ENCODE measurements at places on chromosomes 7 and 10.
A peak's percentile ranks its signal among the peaks of the same experiment; 100 is the strongest.

- peak; percentile 48 for DNase-seq
Observed at GRCh38 chr7:152759949-152760853, 649 bp downstream of the ACTR3B start.

GRCh38 chr7:98119256-98119918, 12.7 kb downstream of the LMTK2 start:
- DNase-seq = peak; percentile 70

DNA sequence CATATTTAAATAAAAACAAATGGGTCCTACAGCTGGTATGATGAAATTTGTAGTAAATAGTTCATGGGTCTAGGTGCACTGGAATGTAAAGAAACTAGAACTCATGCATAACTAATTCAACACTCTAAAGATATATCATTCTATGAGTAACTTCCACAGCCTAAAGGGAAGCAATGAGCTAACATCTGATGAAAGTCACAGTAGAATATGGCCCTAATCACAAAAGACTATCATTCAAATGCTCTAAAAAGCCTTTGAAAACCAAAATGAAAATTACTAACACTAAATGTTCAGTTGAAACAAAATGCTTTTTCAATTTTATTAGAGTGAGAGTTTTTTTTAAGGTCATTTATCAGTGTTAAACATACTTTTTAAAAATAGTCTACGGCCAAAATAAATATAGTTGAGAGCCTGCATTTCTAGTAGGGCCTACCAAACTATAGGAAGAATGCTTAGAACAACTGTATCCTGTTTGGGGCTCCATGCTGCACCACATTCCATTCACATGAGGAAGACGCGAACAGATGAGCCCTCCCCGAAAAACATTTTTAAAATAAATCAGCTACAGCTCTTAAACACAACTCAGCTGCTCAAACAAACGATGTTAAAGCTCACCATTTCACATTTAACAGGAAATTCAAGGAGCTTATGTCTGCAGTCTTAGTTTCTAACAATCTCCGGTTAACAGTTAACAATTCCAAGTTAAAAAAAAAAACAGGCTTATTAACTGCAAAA, 134.5 kb downstream of the NRBF2 start:
- peak; percentile 58 for DNase-seq

- DNase-seq = no peak
Observed at GRCh38 chr7:151116603-151117440, 30.5 kb downstream of the AGAP3 start.

DNA sequence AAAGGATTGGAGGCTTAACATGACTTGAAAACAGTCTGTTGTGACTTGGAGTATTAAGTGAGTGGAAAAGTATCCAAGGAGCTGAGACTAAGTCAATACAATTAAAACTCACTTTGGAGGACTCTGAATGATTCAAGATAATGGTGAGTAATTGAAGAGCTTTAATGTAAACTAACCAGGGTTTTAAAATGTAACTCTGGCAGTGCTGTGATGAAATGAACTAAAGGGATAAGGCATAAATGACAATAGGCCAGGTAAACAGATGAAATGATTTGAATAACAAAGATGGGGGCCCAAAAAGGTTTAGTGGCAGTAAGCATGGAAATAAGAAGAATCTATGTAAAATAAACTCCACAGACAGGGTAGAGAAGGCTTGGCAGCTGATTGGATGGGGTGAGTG, 316.5 kb upstream of the CACNA2D1 start:
- DNase-seq = no peak

All from Caki2 (cell line).